LHCN-M2 (cell line): ENCODE measurements at places on chromosomes 7 and 10. TPM values are rescaled to one million over a fixed set of nuclear protein-coding genes. Genes with fewer than 3 reads are reported as not detected.

ZNF467 gene
- 0.26 TPM in 1 of 2 replicates, not detected in the other for total RNA-seq

AKR1E2 gene
- 0.19 TPM in 1 of 2 replicates, not detected in the other for total RNA-seq

MALRD1 gene
- not detected in 2 replicates for total RNA-seq

SMO gene
- total RNA-seq: 1.8 and 2.2 TPM in 2 replicates

SPDYE2B gene
- not detected in 2 replicates for total RNA-seq

CDC14C gene
- 0.32 TPM in 1 of 2 replicates, not detected in the other for total RNA-seq

CYP2C18 gene
- not detected in 2 replicates for total RNA-seq

TAS2R41 gene
- not detected in 2 replicates for total RNA-seq

FXYD4 gene
- total RNA-seq: not detected in 2 replicates

GRCh38 chr10:114709984-114710383 is 51.9 kb upstream of the ABLIM1 start:
- DNase-seq: peak; percentile 41

DNA sequence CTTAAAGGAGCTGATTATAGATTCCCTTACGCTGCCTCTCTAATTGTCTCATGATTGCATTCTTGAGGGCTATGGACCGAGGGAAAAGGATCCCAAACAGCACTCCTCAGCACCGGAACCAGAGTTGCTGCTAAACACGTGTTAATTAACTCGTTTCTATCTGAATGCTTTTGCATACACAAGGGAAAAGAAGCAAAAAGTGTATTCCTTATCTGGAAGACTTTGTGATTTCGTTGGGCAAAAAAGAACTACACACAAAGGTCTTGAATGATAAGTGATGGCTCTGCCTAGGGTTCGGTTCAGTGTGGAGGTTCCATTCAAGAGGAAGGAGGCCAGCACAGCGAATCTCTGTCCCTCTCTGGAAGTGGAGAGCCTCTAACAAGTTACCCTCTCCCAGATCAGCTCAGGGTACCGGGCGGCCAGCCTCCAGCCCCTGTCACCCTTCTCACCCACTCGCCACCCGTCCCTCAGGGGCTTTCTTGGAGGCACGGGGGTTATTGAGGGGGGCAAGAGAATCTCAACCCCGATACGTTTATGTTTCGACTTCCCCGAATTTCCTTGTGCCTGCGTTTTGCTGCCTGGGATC is 515 bp upstream of the SLC4A2 start:
- DNase-seq: no peak

- DNase-seq: peak; percentile 8
Measured at GRCh38 chr10:12418725-12419261, 69.4 kb downstream of the CAMK1D start.

DNA sequence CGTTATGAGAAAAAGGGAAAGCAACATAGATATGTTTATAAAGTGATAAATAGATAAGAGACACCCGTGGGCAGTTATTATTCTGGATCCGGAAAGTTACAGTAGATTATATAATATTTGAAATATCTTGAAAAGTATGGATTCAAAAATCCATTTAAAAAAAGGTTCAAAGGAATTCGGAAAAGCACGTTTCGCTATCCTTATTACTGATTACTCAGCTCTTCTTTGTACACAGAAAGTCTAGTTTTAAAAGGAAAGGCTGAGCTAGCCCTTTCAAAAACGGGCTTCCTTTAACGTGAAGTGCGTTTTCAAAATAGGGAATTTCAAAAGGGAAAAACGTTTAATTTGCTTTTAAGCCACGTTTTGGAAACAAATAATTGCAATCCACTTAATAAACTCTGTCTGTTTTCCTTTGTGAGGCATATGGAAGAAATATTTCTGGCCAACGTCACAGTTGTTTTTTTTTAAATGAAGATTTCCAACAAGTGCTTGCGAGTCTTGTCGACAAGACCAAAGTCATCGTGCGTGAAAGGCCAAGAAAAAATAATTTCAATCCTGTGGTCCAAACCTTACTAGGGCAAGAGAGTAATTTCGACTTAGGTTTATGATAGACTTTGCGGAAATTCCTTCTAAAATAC is 2.2 kb upstream of the SKIDA1 start:
- peak; percentile 60 for DNase-seq

DNA sequence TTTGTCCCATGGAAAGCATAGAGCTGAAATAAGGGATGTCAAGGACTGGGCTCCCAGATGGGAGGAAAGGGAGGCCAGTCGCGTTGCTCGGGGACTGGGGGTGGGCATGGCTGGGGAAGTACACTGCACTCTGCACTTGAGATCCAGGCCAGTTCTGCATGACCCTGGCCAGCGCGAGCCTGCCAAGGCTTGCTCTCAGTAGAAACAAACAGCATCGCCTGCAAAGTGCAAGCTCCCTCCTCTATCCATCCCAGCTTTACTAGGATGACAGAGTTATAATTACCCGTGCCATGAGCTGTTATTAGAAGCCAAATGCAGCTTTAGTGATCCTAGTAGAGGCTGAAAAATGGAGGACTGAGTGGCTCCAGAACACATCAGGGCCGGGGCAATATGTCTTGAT is 43.9 kb upstream of the PDCD4 start:
- DNase-seq: no peak

- no peak for DNase-seq
Measured at GRCh38 chr7:128424686-128425275, 15.0 kb upstream of the IMPDH1 start.

GRCh38 chr10:127135844-127136577 is 60.4 kb downstream of the INSYN2A start:
- no peak for DNase-seq

- peak; percentile 84 for DNase-seq
Measured at GRCh38 chr10:69337296-69338132, 59.2 kb downstream of the HK1 start.

DNA sequence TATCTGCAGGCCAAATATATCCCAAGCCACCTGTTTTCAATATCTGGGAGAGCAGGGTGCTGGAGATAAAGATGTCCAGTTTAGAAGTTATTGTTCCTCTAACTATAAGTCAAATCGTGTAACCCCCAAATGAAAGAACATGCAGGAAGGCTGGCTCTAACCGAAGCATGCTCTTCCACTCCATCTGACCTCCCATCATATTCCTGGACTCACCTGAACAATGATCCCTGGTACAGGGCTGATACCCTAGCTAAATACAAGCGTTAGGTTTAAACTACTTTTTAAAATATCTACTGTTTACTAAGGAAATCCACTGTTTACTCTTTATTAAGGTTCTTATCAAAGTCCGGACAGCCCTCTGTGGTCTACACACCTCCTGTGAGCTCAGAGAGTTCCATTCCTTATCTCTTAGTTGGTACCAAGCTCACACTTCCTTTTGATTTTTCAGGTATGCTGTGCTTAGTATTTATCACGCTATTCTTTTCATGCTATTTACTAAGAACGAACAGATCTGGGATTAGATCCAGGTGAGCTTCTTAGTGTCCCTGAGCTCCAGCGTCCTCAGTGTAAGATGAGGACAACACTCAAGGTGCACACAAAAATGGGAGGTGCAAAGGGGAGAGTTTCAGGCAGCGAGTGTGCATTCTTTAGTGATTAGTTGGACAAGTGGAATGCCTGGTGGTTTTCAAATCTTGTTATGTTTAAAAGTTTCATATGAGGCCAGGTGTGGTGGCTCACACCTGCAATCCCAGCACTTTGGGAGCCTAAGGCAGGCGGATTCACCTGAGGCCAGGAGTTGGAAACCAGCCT is 23.6 kb upstream of the COBL start:
- no peak for DNase-seq

GRCh38 chr10:5645944-5646617 is 20.3 kb downstream of the ASB13 start:
- no peak for DNase-seq

GRCh38 chr10:122460891-122461293 is 461 bp upstream of the HTRA1 start:
- DNase-seq: no peak

DNA sequence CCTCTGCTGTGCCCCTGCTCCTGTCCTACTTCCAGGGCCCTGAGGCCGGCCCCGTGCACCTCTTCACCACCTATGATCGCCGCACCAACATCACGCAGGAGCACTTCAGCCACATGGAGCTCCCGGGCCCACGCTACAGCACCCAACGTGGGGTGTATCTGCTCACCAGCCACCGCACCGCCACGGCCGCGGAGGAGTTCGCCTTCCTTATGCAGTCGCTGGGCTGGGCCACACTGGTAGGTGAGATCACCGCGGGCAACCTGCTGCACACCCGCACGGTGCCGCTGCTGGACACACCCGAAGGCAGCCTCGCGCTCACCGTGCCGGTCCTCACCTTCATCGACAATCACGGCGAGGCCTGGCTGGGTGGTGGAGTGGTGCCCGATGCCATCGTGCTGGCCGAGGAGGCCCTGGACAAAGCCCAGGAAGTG is 1.8 kb downstream of the RBP3 start:
- no peak for DNase-seq

GRCh38 chr7:149209518-149210269 is 14.3 kb downstream of the ZNF282 start:
- peak; percentile 84 for DNase-seq

GRCh38 chr10:95183271-95184230 is 10.5 kb upstream of the ACSM6 start:
- DNase-seq: peak; percentile 65

DNA sequence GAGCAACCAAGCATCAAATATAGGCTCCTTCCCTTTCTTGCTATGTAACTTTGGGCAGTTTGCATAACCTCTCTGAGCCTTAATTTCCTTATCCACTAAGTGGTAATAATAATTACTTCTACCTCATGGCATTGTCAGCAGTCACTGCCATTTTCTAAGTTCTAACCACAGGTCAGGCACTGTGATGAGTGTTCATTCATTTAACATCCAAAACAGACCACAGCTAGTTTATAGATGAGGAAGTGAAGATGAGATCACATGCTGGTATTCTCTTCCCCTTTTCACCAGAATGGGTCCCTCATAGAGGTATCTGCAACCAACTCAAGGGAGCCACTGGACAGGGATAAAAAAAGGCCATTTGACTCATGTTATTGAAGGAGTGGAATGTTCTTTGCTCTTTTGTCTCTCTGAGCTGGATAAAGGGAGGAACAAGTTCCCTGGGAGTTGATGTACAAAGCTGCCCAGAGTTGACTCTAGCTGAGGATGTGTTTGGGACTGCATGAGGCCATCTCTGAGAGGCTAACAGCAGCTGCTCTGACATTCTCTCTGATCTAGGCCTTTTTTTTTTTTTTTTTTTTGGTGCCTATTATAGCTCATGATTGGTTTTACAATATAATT is 65.0 kb downstream of the DNAJC12 start:
- DNase-seq: peak; percentile 35

GRCh38 chr7:114345494-114345893 is 69.1 kb upstream of the FOXP2 start:
- DNase-seq: peak; percentile 93

- DNase-seq: no peak
Measured at GRCh38 chr7:78567836-78568235, 769.3 kb downstream of the PHTF2 start.

GRCh38 chr7:121517591-121517990 is 121.5 kb upstream of the FAM3C start:
- DNase-seq: no peak

DNA sequence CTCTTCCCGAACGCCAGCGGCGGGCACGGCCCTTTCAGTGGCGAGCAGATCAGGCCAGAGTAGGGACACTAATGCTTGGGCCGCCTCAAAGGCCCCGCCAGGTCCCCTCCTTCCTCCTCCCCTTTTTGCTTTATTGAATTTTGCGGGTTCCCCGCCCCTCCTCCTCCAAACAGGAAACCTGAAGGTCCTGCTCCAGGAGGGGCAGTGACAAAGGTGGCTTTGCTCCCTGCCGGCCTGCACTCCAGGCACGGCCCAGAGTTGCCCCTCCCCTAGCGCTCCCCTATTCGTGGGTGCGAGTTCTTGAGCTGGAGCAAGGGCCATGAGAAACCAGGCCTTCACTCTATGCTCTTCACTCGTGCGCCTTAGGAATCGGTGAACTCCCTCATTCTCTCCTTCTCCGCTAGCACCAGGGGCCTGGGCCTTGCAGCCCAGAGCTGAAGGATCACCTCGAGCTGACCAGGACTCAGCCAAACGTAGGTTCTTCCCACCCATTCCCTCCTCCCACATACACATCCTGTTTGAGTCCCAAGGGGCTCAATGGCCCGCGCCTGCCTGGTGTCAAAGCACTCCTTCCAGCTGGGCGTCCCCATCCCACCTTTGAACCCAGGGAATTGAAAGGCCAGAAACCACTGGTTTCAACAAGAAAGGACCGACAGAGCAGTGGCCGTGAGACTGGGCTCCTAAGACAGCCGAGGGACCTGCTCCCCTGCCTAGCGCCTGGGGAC is 619 bp upstream of the HOXA6 start:
- no peak for DNase-seq

- DNase-seq: peak; percentile 40
Measured at GRCh38 chr10:100209303-100209702, 20.1 kb downstream of the CHUK start.

DNA sequence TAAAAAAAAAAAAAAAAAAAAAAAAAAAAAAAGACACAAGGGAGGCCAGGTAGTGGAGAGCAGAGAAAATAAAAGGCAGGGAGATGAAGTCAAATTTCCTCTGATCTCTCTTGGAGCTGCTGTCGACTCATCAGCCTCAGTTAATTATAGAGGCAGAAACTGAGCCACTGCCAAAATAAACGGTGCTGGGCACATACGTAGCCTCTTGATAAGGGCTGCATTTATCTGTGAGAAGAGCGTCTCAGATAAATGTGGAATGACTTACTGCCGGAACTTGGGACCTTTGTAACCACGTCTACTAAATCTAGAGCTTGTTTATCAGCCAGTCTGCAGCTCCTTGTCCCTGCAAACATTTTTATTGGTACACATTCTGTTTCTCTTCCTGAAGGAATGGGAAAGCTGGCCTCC is 162.3 kb downstream of the BAMBI start:
- DNase-seq: peak; percentile 17

GRCh38 chr10:84765656-84766055 is 437.3 kb downstream of the CCSER2 start:
- DNase-seq: no peak

DNA sequence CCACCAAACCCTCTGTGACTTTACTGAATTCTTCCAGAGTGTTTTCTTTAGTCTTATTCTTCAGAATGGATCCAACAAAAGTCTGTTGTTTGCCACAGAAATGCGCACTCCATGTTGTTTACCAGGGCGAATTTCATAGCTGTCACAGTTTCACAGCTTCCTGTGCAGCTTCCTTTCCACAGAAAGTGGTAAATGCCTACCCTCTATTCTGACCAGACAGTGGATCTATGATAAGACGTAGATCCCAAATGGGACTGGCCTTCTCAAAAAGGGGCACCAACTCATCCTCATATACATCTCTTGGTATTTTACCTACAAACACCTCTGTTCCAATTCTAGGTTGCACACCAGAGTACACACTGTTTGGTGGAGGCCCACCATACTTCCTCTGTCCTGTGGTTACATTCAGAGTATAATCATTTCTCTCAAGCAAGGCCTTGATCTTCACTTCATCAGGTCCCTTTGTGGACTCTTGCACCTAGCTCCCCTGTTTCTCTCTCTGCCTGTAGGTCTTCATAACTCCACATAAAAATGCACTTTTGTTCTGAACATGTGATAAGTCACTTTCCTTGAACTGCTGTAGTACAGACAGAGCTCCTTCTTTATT is 91.7 kb downstream of the MLLT10 start:
- no peak for DNase-seq

GRCh38 chr7:98079891-98080648 is 26.6 kb upstream of the LMTK2 start:
- DNase-seq: no peak

DNA sequence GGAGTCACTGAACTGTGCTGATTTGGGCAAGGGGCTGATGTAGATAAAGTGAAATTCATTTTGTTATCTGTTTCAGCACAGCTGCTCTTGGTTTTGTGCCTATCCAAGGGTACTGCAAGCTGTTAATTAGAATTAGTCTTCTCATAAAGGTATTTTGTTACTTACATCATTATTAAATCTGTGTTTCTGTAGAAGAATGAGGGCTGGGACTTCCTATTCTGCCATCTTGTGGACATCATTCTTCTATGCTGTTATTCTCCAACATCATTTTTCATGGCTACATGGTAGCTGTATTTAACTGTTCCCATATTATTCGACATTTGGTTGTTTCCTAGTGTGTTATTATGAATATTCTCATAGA is 76.2 kb upstream of the CCDC71L start:
- DNase-seq: peak; percentile 65
